ENCODE measurements at places on chromosomes 4 and X. TPM values are rescaled to one million over a fixed set of nuclear protein-coding genes. Genes with fewer than 3 reads are reported as not detected.

The TKTL2 gene
- polyA plus RNA-seq: not detected

The SPANXC gene
- not detected for polyA plus RNA-seq

The TMEM31 gene
- not detected for polyA plus RNA-seq

The ASMT gene
- 0.43 TPM for polyA plus RNA-seq

The IL9R gene
- polyA plus RNA-seq: 0.25 TPM

Measured in stomach (tissue), 19 donors.